ENCODE measurements at places on chromosomes 7 and 10.

GRCh38 chr7:147571436-147572185 is 1019.0 kb upstream of the C7orf33 start:
- no peak for DNase-seq

DNA sequence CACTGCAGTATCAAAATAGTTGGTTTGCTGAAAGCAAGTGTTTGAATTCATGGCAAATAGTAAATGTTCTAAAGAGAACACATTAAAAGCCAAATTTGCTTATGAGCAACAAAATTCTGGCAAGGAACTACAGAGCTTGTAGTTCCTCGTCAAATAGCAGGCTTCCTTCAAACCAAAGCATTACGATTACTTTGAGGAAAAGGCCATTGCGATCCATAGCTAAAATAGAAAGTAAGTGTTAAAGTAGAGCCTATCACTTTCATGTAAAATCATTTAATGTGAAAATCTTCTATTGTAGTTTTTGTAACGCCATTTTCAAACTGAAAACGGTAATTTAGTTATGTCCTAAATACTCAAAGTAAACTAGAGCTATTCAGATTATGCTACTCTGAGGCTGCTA is 20.1 kb downstream of the CACNA2D1 start:
- no peak for DNase-seq

- no peak for DNase-seq
Observed at GRCh38 chr10:14548970-14549369, 218.2 kb upstream of the FRMD4A start.

GRCh38 chr10:28570598-28570997 is 37.7 kb downstream of the WAC start:
- DNase-seq: no peak

GRCh38 chr7:140404565-140405065 is 757 bp downstream of the RAB19 start:
- no peak for DNase-seq

DNA sequence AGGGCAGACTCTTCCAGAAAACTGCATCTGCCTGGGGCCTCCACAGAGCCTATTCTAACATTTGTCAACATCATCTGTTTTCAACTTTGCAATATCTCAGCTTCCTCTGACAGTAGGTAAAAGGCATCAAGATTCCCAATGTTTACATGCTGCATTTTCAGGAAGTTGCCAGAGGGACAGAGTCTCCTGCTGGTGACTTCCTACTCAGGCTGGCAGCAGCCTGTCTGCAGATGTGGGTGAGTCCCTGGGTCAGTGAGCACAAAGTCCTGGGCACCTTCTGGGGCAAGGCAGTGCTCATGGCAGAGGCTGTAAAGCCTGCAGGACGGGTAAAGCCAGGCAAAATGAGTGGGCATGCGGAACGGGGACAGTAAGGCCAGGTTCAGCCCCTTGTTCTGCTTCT is 69.4 kb downstream of the EBF3 start:
- DNase-seq: no peak

DNA sequence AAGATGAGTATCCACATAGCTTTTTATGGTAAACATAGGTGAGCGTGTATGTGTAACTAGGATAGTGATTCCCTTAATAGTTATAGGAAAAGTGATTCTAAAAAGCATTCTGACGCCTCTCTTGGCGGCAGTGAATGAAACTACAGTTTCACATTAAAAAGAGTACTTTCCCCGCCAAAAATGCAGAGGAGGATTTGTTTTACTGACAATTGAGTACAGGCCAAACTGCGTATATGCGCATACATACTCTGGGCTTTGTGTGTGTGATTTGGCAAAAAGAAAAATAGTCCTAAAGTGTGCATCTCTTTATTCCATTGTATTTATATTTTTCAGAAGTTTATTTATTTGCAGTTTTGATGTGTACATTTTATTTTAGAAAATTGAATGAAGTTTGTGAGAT is 10.3 kb downstream of the CUL1 start:
- no peak for DNase-seq

DNA sequence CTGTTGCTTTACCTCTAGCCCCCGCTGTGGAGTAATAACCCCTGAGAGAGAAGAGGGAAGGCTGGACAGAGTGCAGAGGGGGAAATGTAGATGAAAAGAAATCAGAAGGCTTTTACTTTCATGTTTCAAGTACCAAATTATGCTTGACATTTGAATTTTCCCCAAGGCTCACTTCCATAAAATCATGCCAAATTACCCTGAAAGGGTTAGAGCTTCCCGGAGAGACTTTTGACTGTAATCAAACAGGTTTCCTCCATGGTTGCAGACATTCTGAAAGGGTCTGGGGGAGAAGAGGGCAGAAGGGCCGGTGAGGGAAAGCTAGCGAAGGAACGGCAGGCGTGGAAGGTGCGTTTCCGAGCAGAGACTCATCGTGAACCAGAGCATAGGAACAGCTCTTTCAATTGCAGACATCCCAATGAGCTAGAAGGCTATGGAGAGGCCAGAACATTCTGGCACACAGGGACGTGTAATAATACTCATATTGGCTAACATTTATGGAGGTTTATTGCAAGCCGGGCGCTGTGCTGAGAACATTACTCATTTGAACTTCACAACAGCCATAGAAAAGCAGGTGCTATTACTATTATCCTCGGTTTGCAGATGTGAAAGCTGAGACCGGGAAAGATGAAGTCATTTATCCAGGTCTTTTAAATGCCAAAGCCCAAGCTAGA is 620.8 kb upstream of the AUTS2 start:
- no peak for DNase-seq

- no peak for DNase-seq
Observed at GRCh38 chr10:124955868-124956267, 13.9 kb downstream of the ZRANB1 start.

- DNase-seq: no peak
Observed at GRCh38 chr7:70271617-70272081, 673.4 kb downstream of the AUTS2 start.

DNA sequence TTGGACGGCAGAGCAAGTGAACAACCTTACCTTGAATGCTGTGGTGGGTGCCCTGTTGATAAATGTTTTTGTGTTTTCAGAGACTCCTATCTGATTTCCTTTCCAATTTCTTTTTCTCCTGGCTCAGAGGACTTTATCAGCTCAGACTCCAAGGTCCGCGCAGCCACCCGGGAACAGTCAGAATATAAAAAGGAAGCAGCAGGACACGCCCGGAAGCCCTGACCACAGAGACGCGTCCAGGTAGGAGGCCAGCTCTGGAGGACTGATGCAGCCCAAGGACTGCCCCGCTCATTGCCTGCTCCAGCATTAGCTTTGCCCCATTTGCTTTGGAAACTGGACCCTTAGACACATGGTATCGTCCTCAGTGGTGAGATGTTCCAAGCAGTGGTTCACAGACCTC is 61.3 kb downstream of the TACC2 start:
- DNase-seq: no peak
